ENCODE measurements at places on chromosomes 5 and 9.
A peak's percentile ranks its signal among the peaks of the same experiment; 100 is the strongest.

DNA sequence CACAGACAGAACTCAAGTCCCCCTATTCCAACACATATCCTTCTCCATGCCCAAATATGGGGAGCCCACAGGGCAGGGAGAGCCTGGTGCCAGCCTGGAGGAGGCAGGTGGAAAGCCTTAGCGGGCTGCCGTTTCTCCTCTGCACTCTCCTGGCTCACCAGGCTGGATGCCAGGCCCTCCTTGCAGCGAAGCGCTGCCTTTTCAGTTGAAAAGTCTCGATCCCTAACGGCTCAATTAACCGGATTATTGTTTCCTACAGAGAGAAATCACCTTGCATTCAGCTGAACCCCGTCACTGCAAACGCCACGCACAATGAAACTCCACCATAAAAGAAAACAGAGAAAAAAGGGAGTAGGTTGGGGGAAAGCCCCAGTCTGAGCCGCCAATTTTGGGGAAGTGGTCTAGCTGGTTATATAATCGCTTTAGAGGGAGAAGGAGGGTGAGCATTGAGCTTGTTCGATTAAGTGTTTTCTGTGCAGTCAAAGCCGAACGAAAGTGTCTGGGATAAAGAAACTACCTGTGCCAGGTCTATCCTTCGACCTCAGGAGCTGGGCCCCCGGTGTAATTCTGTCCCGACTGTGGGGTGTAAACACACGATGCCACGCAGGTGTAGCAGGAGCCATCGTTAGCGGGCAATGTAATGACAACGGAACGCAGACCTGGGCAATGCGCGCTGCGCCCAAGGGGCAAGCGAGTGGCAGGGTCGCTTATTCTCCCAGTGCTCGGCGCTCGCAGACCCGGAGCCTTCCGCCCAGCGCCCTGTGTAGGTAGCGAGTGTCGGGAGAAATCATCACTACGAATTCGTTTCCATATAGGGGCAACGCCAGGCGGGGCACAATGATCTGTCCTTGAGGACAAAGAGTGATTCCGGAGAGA, 3.8 kb downstream of the BARHL1 start:
- no peak for DNase-seq

- DNase-seq: no peak
These were observed at the start of gene STOM for GRCh38 chr9:121369595-121370265. STOM (minus strand) TSS chr9:121370250; CDS start chr9:121370187, 63 bp downstream.

DNA sequence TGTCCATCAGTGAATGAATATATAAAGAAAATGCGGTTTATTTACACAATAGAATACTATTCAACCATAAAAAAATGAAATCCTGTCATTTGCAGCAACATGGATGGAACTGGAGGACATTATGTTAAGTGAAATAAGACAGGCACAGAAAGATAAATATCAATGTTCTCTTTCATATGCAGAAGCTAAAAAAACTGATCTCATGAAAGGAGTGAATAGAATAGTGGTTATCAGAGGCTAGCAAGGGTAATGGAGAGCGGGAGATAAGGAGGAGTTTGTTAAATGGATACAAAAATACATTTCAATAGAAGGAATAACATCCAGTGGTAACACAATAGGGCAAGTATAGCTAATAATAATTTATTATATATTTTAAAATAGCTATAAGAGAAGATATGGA, 65.0 kb downstream of the AGTPBP1 start:
- no peak for DNase-seq

- no peak for DNase-seq
These were observed 52.0 kb upstream of the DAPK1 start for GRCh38 chr9:87445646-87446045.

DNA sequence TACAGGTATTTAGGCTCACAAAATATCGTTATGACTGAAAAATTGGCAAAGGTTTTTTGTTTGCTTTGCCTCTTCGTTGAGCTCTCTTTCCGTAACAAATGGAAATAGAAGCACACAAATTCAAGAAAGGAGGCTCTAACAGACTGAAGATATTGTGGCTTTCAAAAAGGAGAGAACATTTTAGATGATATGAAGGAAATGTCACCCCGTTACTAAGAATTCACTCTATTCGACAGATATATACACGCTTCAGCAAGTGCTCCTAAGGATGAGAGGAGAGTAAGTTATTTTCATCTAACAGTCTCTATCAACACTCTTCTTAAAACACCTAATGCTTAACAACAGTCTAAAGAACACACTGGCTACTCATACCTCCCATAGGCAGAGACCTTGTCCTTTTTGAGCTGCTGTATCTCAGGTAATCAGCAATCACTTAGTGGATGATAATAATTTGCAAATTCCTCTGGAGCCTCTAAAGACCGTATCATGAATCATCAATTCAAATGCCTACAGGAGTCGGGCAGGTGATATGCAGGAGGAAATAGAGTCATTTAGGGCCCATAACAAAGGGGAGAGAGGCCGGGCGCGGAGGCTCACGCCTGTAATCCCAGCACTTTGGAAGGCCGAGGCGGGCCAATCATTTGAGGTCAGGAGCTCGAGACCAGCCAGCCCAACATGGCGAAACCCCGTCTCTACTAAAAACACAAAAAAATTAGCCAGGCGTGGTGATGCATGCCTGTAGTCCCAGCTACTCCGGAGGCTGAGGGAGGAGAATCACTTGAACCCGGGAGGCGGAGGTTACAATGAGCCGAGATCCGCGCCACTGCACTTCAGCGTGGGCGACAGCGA, 1.4 kb upstream of the HSDL2 start:
- DNase-seq: no peak

DNA sequence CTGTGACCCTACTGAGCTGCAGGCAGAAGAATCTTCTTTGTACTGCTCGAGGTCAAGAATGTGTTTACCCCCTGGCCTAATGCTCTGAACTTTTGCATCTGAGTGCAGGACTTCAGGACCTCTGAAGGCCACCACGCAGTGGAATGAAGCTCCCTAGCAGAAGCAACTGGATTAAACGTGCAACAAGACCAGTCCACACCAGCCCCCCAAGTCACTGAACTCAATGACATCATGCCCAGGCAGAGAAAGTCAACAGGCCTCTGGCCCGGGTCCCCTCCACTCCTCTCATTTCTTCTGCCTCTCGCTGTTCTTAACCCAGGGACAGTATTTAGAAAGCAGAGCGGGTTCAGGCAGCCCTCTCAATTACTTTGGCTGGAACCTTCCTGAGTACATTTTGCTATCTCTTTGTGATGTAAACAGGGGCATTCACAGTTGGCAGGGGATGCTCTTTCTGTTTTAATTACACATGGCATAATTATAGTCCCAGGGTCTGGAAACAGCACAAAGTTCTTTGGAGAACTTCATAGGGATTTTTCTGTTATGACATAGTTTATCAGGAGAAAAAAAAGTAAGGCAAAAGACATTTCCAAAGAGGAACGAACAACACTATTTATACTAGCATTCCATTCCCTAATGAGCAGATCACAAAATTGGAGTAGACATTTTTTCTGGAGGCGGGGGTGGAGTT, 108.2 kb upstream of the SPATA31D4 start:
- no peak for DNase-seq

GRCh38 chr5:126101901-126102300, 321.3 kb upstream of the GRAMD2B start:
- DNase-seq: no peak

- DNase-seq: no peak
These were observed 15.1 kb upstream of the ERAP1 start for GRCh38 chr5:96822686-96823459.

DNA sequence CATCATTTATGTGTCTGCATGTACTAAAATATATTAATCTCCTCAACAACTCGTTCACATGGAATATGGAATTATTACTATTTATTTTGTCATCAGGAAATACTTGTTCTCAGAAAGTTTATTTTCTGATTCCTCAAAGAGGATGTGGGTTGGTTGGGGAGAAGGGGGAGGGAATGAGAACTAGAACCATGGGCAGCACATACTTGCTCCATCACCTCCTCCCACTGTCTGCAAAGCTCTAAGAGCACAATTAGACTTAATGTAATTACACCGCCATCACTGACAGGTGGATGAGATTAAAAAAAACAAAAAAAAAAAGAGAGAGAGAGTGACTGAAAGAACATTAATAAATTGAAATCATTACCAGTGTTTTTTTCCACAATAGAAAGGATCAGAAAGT, 98.2 kb downstream of the OXCT1 start:
- DNase-seq: no peak

GRCh38 chr5:158487664-158488063, 612.1 kb downstream of the EBF1 start:
- DNase-seq: no peak

DNA sequence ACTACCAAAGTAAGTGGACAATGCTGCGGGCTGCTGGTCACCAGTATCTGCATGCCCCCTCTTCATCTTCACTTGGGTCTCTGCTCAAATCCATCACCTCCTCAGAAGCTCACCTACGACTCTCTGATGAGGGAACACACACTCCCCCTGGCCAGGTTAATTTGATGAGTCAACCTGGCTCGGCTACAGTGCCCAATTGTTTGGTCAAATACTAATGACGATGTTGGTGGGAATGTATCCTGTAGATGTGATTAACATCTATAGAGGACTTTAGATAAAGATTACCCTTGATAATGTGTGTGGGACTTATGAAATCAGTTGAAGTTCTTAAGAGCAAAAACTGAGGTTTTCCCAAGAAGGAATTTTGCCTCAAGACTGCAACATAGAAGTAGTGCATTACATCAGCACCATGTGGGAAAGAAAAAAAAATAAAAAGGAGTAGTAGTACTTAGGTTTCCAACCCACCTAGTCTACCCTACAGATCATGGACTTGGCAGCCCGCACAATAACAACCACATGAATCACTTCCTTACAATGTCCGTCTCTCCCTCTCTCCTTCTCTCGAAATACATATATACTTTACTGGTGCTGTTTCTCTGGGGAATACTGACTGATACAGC, 467.3 kb downstream of the DNAH5 start:
- no peak for DNase-seq

GRCh38 chr9:78958892-78959291, 612.9 kb upstream of the TLE4 start:
- DNase-seq: no peak

GRCh38 chr9:98038958-98039357, 17.6 kb upstream of the NANS start:
- DNase-seq: no peak

GRCh38 chr5:61330341-61330844, 1.7 kb upstream of the ZSWIM6 start:
- peak; percentile 45 for DNase-seq

DNA sequence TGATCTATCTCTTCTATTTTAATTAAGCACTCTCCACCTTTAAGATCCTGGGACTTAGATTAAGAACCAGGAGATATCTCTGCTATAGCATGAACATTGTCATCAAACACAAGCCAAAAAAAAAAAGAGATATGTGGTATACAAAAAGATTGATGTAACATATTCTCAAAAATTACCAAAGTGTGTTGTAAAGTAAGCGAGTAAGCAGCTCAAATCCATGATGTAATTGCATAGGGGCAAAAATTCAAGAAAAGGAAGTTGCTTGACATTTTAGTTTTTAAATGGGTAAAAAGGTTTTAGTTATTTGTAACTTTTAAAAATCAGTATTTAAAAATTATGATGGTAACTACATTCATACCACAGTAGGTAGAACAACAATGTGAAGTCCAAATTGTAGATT, 40.7 kb downstream of the CNTRL start:
- no peak for DNase-seq

GRCh38 chr5:53965459-53965858, 344.9 kb downstream of the ARL15 start:
- DNase-seq: no peak

DNA sequence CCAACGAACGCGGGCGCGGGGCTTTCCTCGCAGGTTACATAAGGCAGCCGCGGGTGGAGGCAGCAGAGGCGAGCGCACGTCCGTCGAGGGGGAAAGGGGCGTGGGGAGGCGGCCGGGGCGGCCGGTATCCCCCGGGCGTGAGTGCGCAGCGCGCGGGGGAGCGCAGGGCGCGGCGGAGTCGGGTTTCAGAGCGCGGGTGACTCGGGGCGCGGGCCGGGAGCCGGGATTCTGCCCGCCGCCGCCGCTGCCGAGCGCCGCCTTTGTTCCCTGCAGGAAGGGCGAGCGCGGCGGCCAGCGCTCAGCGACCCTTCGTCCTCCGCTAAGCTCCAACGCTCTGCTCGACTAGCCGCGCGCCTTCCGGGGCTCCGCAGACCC, at the start of gene COL15A1:
Gene COL15A1, plus strand, starts transcription at position 226 of the 375 bp plus-strand sequence. CDS start 155 bp downstream, outside the sequence.
- DNase-seq: no peak

GRCh38 chr9:36881743-36882441, 152.2 kb downstream of the PAX5 start:
- no peak for DNase-seq

- DNase-seq: no peak
These were observed 13.5 kb upstream of the AGXT2 start for GRCh38 chr5:35061211-35061770.

GRCh38 chr5:62521319-62521718, 57.3 kb upstream of the LRRC70 start:
- DNase-seq: no peak

- DNase-seq: no peak
These were observed 1.1 kb downstream of the FUT7 start for GRCh38 chr9:137030538-137031527.

GRCh38 chr9:114799925-114800324, 5.9 kb downstream of the TNFSF15 start:
- DNase-seq: no peak

DNA sequence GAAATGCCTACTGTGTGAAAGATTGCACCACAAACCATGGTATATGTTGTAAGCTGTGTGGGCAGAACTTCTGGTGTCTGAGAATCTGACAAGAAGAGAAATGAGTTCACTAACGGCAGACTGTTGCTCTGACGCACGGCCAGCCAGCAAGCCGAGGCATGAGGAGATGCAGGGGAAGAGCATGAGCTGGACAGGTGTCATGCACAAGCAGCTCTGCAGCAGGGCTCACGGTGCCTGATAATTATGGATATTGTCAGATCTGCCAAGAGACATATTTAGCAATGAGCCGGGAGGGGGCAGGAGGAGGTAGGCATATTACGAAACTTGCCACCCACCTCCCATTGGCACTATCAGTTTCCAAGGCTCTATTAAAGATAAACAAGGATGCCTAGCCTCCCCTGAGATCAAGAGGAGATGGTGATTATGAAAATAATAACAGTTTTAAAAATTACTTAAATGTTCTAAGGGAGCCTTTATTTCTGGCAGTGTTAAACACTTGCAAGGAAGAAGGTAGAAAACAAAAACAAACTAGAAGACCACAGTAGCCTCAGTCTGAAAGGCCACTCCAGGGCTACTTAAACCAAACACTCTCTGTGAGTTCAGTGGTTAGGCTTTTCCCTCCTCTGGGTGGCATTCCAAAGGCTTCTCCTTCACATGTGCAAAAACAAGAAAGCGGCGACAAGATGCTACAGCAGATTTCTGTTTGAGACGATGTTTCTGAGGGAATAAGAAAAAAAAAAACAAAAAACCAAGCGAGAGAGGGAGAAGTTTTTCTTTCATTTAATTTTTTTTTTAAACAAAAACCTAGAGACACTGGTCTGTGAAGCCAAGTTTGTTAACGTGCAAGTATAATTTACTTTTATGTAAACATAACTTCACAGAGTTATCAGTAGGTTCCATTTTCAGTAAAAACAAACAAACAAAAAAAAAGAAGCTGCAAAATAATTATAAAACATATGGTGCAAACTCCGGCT, 339.5 kb downstream of the BNC2 start:
- DNase-seq: no peak

DNA sequence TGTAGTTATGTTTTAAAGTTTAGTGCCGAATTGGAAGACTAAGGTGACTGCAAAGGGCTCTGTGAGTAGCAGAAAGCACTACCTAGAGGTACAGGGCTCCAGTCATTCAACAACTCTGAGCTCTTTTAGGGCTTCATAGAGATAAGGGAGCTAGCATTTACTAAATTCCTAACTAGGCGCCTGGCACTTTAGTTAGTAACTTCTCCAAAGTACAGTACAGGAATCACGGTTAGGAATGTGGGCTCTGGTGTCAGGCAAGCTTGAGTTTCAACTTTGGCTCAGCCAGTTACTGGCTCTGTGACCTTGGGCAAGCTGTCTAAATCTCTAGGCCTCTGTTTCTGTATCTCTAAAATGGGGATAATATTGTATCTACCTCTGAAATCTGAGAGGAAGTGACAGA, 115.3 kb downstream of the SLIT3 start:
- DNase-seq: no peak
